ENCODE measurements at places on chromosomes 7 and 10.

DNA sequence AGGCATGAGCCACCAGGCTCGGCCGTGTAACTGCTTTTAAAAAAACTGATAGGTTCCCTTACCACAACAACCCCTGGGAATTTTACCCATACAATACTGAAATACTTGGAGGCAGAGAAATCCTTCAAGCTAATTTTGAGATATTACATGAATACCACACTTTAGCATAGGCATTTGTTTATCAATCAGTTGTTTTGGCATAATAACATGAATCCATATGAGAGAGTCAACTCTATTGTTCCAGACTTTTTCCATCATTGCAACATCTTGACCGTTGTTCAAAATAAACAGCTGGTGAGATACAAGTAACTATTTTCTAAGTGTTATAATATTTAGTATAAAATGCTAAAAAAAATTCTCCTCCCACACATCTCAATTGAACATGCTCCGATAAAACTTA is 36.8 kb downstream of the LAMB4 start:
- DNase-seq: no peak

GRCh38 chr7:8149222-8149621 is 112.7 kb downstream of the ICA1 start:
- peak; percentile 34 for DNase-seq

GRCh38 chr10:112510384-112510783 is 63.4 kb downstream of the VTI1A start:
- no peak for DNase-seq

- DNase-seq: no peak
Measured at GRCh38 chr10:21976739-21977138, 26.8 kb downstream of the DNAJC1 start.

GRCh38 chr7:41261080-41261479 is 441.8 kb downstream of the INHBA start:
- DNase-seq: no peak

DNA sequence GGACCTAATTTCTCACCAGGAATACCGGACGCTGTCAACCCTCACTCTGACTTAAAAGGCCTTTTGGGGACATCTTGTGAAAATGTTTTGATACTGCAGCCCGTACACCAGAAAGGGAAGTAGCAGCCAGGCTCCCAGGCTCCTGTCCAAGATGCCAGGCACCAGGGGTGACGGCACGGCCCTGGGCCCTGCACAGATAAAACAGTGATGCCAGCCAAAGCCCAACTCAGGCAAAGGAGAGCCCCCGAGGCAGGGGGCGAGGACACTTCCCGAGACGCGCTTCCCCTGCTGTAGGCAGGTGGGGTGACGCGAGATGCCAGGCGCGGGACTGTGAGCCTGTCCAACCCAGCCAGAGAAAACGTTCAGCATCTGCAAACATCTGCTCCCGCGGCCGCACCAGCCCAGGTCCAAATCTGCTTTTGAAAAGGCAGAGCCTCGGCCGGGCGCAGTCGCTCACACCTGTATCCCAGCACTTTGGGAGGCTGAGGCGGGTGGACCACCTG is 15.7 kb downstream of the ZFAND2A start:
- DNase-seq: no peak

DNA sequence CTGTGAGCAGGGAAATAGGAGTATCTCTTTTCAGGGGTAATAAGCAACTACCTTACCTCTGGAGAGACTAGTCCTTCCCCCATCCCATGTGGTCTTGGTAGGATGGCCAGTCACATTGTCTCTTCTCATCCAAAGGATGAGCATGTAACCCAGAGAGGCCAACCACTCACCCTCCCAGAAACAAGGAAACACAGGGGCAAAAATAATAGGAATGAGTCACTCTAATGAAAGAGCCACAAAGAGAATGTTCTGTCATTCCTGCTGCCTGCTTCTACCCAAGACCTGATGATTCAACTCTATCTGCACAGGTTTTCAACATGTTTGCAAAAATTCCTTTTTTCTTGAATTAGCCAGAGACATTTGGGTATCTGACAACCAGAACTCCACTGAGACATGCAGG is 99.3 kb upstream of the NFE2L3 start:
- no peak for DNase-seq

DNA sequence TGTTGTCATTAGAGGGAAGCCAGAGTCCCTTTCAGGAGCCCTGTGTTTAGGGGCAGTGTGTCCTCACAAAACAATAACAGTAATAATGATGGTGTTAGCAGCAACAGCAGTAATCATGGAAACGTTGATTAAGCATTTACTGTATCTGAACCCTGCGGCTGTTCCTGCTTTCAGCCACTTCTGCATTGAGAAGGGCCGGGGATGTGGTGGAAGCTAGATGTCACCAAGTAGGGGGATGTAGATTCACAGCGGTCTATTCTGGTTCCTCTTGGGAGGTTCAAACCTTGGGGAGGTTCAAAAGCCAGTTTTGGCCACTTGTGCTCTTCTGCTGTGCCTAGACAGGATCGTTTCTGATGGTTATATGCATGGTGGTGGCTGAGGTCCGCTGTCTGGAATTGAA is 44.8 kb downstream of the PRPF18 start:
- DNase-seq: no peak

DNA sequence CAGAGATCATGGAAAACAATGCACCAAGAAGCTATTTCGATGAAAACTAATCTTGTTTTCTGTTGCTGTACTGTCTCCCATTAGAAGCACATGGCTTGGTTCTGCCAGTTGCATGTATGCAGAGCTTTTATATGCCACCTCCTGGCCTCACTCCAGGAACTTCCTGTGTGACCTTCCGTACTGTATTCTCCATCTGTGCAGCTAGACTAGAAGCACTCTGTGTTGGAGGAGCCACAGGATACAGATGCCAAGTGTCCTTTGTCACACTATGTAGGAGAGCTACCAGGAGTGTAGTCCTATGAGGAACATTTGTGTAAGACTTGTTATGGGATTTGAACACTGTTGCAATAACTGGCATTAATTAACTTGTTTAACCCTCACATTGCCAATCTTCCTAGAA is 503.5 kb upstream of the TPK1 start:
- no peak for DNase-seq

- DNase-seq: no peak
Measured at GRCh38 chr7:31716355-31716754, 29.3 kb downstream of the PPP1R17 start.

- DNase-seq: peak; percentile 61
Measured at GRCh38 chr10:15084502-15084922, 4.1 kb downstream of the ACBD7 start.

DNA sequence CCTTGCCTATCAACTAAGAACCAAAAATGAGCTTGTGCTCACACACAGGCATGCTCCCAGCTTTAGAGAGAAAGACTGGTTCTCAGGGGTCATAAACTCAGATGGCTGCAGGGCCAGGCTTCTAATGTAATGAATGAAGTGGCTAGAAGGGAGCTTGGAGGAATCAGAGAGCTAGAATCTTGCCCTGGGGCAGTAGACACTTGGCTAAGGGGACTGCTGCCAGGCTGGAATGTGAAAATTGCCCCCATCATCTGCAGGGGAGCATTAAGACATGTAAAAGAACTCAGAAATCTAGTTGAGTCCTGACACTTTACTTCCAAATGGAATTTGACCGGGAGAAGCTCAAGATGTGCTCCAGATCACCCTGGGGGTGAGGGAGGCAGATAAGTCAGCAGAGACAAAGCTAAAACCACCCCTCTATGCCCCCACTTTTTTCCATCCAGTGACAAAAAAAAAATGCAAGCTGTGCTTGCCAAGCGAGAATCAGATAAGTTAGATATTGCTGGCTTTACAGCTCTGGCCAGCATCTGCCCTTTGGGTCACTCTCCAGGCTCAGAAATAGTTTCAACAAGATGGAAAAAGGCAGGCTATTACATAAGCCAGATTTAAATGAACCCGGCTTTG is 2.3 kb upstream of the SLC16A9 start:
- DNase-seq: no peak

DNA sequence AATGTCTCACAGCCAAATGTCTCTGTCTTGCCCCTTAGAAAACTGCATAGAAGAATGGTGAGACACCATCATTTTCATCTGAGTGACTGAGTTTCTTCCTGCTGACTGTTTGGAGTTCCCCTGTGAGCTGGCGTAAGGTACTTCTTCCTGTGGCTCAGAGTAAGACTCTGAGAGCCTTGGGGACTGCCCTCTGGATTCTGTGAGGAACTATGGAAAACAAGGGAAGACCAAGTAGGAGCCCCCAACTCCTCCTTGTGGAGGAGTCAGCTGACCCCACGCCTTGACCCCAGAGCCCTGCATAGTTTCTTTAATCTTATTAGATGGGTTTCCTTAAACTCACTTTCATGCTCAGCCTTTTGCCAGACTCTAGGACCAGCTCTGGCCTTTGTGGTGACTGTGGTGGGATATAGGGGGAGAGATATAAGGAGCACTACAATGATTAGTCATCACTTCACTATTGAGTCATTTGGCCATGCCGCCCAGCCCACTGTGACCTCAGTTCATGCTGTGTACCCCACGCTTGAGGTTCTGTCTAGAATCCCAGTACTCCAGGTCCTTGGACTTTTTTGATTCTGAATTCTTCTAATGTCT is 51.8 kb upstream of the FAM133B start:
- peak; percentile 67 for DNase-seq

- DNase-seq: no peak
Measured at GRCh38 chr10:33859319-33860022, 525.0 kb upstream of the NRP1 start.

DNA sequence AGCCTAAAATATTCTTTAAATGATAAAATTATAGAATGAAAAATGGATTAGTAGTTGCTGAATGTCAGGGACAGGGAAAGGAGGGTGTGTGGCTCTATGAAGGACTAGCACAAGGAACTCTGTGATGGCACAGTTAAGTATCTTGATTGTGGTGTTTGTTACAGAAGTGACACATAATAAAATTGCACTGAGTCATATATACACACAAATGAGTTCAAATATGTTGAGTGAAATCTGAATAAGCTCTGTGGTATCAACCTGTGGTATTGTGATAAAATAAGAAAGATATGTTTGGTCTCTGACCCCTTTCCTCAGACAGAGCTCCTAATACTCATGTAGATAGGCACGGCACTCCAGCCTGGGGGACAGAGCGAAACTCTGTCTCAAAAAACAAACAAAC is 181.5 kb upstream of the TRIM24 start:
- DNase-seq: no peak

DNA sequence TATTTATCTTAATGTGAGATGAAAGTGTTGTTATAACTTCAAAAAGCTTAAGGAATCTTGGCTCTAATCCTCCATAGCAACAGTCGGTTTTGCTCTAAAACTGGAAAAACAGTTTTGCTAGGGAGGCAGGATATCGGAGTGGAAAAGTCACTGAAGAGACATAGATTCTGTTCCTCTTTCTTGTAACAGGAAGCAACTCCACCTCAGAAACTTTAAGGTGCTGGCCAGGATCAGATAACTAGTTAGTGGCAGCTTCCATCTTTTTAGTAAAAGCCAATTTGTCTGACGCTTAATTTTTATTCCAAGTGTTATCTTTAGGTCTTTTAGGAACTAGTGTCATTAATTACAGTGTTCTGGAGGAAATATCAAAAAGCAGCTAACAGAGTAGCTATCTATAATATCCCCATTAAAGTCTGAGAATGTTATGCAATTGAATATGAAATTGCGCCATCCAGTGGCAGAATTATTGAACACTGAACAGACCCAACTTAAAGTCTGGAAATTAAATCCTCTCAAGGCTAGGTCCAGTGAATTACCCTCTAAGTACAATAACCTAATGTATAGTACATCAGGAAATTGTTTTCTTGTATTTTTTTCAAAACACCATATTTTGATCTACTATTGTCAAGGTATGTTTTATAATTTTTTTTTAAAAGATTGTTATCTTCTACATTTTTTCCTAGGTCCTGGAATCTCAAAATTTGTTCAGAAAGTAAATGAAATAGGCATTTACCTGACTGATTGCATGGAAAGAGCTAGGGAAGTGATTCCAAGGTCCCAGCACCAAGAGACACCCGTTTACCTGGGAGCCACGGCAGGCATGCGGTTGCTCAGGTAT is 65.9 kb upstream of the CC2D2B start:
- DNase-seq: peak; percentile 58

- DNase-seq: no peak
Measured at GRCh38 chr10:103657061-103657591, 163.6 kb downstream of the NEURL1 start.

- no peak for DNase-seq
Measured at GRCh38 chr10:69340695-69341094, 62.4 kb downstream of the HK1 start.

DNA sequence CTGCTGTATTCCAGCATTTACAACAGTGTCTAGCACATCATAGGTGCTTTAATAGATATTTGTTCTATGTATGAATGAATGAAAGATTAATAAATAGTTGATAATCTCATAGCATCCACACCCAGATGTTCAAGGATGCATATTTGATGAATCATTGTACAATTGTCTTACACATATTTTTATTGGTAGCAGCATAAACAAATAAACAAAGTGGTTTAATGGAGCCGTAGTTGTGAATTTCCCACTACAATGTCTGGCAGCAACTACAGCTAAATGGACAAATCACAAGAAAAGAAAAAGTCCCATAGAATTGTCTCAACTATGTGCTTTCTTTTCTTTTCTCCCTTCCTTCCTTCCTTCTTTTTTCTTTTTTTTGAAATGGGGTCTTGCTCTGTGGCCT is 150.8 kb downstream of the NRP1 start:
- DNase-seq: no peak

DNA sequence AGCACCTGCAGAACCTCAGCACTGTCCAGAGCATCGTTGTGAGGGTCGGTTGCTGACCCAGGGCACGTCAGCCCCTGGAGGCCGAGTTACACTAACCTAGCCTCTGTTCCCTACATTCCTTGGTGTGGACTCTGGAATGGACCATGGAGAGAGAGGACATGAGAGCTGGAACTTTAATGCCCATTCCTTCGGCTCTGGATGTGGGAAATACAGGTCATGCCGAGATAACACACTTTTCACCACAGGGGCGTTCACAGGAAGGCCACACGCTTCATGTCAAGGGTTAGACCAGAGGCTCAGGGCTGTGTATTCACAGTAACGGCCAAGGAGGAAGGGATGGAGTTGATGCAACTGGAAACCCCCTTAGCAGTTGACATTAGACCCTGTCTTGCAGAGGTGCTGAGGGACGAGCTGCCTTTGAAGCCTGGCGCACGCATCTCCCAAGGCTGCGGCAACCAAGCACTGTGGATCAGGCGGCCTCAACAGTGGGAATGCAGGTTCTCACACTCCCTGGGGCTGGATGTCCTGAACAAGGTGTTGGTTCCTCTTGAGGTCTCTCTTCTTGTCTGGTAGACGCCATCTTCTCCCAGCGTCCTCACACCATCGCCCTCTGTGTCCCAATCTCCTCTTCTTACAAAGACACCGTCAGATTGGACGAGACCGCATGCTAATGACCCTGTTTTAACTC is 245.2 kb downstream of the KLF6 start:
- DNase-seq: no peak

- no peak for DNase-seq
Measured at GRCh38 chr10:53898532-53898931, 902.5 kb downstream of the PCDH15 start.

- DNase-seq: peak; percentile 65
Measured at GRCh38 chr10:15169555-15170401, 1.3 kb upstream of the NMT2 start.

DNA sequence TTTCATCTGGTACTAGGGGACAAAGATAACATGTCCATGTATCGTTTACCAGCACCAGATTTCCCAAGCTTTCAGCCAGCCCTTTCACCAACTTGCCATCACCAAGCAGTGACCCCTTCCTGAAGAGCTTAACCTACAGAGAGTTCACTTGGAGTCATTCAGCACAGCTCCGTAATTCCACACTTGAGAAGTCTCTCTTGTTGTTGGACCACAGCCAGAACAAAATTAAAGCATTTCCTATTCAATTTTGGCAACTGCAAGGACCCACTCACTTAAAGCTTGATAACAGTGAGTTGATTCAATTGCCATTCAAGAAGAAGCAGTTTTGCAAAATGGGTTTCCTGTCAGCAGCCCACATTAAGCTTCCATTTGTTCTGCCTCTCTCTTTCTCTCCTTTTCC is 88.5 kb upstream of the LRRTM3 start:
- no peak for DNase-seq

Data from CD4-positive, alpha-beta T cell treated with Interleukin-2 at 100 ng/mL for 4 hours (primary cell).